COR-L47 (cell line): ENCODE measurements at places on chromosomes 3 and 15.
A peak's percentile ranks its signal among the peaks of the same experiment; 100 is the strongest.

GRCh38 chr15:66707310-66708082 is 5.5 kb downstream of the SMAD6 start:
- DNase-seq, result peak; percentile 79

DNA sequence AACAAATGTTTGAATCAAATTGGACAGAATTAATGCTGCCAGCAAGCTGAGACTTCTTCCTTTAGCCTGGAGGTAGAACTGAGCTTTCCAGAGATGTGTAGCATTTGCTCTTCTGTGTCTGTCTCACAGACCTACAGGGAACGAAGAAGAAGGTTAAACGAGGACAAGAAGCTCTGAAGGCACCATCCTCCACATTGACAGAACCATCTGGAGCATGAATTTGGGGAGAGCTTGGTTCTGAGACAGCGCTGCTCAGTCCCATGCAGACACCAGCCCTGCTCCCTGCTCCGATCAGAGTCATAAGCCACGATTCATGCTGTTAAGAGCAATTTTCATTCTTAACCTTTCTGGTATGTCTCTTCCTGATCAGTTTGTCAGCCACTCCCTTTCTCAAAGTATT is 7.7 kb upstream of the KY start:
- no peak for DNase-seq

GRCh38 chr15:83845230-83845629 is 191.3 kb downstream of the ADAMTSL3 start:
- no peak for DNase-seq

- no peak for DNase-seq
Measured at GRCh38 chr3:184172681-184173373, 1.8 kb upstream of the AP2M1 start.

DNA sequence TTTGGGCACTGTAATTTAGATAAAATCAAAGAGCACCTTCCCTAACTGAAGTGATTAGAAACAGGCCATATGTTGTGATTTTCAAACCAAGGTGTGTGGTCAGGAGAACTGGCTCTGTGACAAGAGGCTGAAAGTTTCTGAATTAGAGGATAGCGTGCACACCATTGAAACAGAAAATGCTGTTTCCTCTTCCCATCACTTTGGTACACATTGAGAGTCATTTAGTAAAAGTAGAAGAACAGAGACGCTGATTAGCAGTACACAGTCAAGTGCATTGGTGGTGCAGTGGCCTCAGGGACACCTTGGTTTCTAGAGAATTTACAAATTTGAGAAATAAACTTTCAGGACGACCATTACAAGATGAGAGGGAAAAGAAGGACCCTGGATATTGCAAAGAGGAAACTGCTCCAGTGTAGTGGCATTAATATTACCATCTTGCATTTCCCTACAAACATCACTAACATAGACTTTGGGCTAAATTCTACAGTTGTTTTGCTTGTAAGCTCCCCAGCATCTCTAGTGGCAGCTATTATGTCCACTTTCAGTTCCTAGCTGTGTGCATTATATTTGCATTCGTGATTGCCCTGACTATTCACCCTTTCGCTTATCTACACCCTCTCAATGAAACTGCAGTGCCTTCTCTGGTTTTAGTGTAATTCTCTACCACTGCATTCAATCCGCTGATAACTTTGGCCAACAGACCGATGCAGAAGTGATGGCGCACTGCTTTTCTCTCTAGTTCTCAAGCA is 728.1 kb upstream of the GRM7 start:
- DNase-seq, result no peak

GRCh38 chr15:89899295-89899945 is 5.6 kb upstream of the AP3S2 start:
- DNase-seq, result no peak

GRCh38 chr15:54119051-54119450 is 140.8 kb downstream of the UNC13C start:
- no peak for DNase-seq

GRCh38 chr3:188241072-188241471 is 87.1 kb downstream of the LPP start:
- DNase-seq, result no peak

DNA sequence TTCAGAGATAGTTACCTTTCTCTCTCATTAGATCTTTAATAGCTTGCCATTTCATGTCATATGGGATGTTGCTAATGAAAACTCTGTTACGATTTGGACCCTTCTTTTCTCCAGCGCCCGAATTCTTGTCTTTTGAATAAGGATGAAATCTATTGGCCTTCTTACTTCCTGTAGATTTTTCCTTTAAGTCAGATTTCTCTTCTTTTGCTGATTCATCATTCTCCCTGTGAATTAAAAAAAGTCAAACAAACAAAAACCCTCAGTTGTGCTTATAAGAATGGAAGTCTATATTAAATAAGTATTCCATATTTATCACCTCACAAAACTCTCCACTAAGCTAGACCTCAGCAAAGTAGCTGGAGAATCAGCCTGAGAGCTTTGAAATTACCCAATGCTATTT is 9.5 kb downstream of the MYEF2 start:
- DNase-seq, result no peak

- DNase-seq, result no peak
Measured at GRCh38 chr15:75348562-75349350, 1.9 kb downstream of the NEIL1 start.

GRCh38 chr3:129162729-129163579 is 2.1 kb upstream of the ISY1 start:
- no peak for DNase-seq

DNA sequence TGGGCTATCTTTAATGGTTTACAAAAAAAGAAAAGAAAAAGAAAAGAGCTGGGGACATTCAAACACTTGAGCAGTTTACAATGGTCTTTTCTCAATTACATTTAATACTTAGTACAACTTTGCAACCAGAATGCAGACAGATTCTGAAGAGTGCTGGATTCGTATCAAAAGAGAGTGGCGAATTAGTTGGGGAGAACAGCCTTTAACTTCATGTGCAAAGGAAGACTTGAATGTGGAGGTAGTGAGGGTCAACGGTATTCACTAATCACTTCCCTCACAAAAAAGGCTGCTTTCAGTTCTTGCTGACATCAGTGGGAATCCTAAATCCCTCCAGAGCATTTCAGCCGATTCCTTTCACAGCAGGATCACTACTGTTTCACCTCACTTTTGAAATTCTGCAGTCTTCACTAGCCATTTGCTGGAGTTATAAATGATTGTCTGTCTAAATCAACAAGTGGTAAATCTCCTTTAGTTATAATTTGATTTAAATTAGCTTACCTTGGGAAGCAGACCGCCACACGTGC is 323.0 kb upstream of the SEMA6D start:
- DNase-seq, result no peak

DNA sequence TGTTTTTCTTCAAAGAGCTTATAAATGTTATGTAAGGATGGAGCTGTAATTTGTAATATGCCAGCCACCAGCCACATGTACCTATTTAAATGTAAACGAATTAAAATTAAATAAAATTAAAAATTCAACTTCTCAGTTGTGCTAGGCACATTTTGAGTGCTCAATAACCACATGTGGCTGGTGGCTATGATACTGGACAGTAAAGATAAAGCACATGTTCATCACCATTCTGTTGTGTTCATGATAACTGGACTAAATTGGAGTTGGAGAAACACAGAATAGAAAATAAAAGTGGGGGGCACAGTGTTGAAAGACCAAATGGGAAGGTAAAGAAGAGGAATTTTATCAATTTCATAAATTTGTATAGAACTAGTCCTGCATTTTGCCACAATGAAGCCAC is 49.8 kb upstream of the DAZL start:
- no peak for DNase-seq

- DNase-seq, result no peak
Measured at GRCh38 chr15:43880406-43881194, 53.8 kb downstream of the WDR76 start.

GRCh38 chr3:182292591-182292990 is 500.7 kb upstream of the ATP11B start:
- no peak for DNase-seq

GRCh38 chr3:39141171-39141995 is 12.0 kb downstream of the CSRNP1 start:
- peak; percentile 21 for DNase-seq

GRCh38 chr15:65207280-65207840 is 3.9 kb downstream of the CILP start:
- no peak for DNase-seq

DNA sequence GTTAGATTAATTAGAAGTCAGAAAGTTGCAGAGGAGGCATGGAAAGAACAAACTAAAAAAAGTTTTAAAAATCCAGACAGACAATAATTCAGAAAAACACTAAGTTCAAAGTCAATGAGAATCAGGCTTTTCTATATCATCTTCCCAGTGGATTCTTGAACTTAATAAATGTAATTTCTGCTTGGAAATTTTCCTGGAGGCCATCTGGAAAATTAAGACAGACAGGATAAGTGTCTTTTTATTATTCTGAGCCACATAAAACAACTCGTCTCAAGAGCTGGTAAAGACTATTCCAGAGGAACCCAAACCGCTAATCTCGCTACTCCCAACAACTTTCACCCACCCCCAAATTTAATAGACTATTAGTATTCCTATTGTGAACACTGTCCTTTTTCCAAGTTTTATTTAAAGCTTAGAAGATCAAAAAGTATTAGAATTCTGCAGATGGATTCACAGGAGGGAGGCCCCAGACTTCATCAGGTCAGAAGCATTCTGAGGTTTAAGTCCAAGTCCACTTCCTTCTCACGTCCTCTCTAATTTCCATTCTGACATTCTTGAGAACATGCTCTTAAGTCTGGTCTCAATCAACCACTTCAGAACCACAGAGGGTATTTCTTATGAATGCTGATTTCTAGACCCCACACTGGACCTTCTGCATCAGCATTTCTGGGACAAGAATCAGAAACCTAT is 61.3 kb downstream of the ERC2 start:
- DNase-seq, result no peak

DNA sequence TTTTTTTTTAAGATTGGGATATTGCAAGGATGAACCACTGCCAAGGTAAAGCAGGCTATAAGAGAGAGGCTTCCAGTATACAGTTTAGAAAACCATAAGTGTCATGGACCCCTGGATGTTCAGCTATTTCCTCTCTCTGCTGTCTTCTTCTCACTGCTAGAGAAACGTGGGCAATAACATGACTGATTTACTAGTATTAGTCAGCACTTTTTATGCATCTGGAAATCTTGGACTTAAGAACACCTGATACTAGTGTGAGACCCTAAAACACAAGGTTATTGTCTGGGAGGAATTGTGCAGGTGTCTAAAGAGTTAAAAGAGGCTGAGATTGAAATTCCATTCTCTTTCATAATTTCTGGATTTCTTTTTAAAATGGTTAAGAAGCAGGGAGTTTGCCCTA is 460.6 kb upstream of the MCTP2 start:
- DNase-seq, result no peak

- DNase-seq, result no peak
Measured at GRCh38 chr15:93900476-93901400, 330.6 kb upstream of the MCTP2 start.

DNA sequence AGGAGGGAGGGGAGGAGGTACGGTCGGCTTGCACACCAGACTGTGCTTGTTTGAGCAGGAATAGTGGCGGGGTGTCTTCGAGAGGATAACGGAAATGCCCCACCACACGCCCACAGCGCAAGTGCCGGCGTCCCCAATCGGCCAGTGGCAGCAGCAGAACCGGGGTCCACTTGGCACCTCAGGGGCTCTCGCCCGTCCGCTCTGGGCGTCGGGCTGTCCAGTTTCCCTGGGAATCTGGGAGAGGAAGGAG is 53.7 kb downstream of the CCDC54 start:
- DNase-seq, result no peak

GRCh38 chr3:100976611-100977010 is 16.6 kb downstream of the ABI3BP start:
- DNase-seq, result no peak

GRCh38 chr3:196219194-196219969 is 3.0 kb downstream of the SLC51A start:
- peak; percentile 95 for DNase-seq
